Frontal cortex (tissue), 4 donors: ENCODE measurements at places on chromosomes 5 and 9.
A peak's percentile ranks its signal among the peaks of the same experiment; 100 is the strongest.

DNA sequence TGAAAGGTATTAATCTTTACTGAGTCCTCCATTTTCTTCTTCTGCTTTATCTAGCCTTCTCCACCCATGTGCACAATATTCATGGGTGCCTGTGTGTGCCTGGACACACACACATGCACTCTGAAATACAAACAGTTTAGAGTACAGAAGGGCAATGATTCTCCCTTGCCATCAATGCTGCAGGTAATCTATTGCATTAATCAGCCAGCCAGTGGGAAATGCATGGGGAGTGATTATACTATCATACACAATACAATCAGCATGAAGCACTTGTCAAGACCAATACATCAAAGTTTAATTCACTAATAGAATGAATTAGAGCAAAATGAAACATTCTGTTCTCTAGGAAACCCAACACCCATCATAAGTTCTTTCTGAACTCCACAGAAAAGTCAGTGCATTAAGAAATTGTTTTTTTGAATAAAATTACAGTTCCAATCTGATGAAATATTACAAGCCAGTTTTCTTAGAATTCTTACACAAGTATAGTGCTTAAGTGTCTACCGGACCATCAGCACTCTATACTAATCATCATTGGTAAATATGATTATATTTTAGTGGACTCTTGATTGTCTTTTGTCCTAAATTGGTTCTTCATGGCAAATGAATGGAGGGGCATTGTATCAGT is 172.2 kb downstream of the ZSWIM6 start:
- DNase-seq, result no peak

- DNase-seq, result no peak
These were observed 12.4 kb downstream of the CCDC187 start for GRCh38 chr9:136291306-136292025.

DNA sequence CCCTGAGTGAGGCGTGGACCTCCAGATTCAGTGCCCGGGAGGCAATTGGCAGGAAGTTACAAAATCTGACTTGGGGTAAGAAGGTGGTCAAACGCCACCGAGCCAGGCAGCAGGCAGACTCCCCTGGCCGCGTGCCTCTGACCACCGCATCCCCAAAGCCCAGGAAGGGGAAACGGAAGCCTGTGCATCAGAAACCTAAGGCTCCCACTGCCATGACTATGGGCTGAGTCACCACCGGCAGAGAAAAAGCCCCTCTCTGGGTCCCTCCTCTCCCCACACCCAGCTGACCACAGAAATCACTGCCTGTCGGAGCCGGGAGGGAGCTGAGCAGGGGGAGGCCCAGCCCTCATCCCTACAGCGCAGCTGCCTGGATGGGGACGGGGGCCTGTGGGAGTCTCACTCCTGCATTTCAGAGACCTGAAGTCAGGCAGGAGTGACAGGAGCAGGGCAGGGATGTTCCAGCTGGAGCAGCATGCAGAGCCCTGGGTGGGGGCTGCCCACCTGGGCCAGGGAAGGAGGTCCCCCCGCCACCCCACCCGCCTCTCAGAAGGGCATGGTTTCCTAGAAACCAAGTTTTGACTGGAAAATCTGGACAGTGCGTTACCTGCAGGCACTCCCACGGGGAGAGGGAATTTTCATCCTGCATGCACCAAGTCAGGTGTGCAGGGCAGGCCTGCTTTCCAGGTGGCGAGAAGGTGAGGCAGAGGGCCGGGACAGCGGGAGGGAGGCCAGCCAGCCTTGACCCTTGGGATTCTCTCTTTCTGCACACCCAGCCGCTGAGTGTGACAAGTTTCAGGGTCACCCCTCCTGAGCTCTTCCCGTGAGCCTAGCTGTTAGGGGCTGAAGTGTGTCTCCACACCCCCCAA is 68.2 kb downstream of the LRSAM1 start:
- DNase-seq, result no peak

DNA sequence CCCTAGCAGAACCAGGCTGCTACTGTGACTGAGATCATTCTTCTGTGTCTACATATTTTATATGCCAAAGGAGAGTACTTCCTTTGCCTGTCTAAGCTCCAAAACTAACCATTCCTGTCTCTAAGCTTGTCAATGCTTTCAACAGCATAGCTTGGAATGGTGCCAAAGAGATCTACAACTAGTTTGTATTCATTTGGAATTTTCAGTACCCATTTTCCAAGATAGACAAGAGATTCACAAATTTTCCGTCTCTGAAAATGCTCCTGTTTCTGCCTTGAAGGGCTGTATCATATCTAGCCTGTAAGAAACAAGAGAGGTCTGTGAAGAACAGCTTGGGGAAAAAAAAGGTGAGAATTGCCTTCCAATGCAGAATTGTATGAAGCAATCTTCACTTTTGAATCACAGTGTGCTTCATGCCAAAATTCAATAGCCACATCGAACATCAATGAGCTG is 334.4 kb upstream of the ACTBL2 start:
- no peak for DNase-seq

- DNase-seq, result no peak
These were observed 2.9 kb upstream of the SLC4A9 start for GRCh38 chr5:140356853-140357725.

DNA sequence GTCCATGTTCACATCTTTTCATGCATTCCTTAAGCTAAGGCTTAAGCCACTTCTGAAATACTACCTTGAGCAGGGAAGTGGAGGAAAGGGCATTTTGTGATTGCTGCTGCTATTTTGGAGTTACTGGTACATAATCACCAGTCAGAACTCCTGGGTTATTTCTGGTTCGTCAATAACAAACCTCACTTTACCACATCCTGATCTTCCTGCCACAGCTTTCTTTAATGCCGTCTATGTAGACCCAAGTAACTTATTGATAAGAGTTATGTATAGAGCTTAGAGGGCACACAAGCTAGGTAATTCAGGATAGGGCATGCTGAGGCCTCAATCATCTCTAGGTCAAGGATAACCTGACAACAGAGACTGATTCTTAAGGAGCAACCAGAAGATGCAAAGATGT is 120.7 kb downstream of the DOCK8 start:
- no peak for DNase-seq

DNA sequence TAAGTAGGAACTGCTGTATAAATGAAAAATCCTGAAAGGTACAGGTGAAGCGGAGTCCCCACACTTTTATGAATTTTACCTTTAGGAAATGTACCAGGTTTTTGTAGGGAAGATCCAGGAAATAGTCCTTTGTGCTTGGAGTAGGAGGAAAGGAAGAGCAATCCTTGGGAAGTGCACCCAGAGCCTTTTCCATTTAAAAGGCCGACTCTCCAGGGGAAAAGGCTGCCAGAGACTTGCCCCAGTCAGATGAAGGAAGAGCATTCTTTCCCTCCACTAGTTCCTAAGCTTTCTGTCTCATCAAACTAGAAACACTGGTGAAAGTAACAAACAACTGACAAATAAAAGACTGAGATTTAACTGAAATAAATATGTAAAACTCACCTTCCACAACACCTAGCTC is 779.4 kb upstream of the CDH6 start:
- no peak for DNase-seq

- DNase-seq, result peak; percentile 76
These were observed 948 bp upstream of the FAM53C start for GRCh38 chr5:138336952-138337684.

GRCh38 chr9:97752274-97752673 is 55.1 kb upstream of the XPA start:
- DNase-seq, result no peak

DNA sequence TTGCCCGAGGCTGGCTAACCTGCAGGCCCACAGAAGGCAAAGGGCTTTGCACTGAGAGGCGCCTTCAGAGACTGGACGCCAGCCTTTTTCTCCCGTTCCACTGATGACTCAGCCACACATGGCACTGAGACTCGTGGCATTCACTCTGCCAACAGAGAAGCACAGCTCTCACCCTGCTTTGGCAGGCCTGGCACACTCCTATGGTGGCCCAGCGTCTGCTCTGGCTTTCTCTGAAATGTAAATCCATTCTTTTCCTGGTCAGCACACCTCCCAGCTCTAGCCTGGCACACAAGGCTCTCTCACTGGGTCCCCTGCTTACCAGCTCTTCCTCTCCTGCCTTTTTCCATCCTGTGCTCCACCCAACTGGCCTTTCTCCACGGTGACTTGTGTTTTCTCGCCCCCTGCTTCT is 5.9 kb upstream of the MELK start:
- DNase-seq, result peak; percentile 57

- no peak for DNase-seq
These were observed 1770.8 kb upstream of the CDH9 start for GRCh38 chr5:28808967-28809810.

- no peak for DNase-seq
These were observed 11.6 kb downstream of the NAIF1 start for GRCh38 chr9:128055344-128056040.

DNA sequence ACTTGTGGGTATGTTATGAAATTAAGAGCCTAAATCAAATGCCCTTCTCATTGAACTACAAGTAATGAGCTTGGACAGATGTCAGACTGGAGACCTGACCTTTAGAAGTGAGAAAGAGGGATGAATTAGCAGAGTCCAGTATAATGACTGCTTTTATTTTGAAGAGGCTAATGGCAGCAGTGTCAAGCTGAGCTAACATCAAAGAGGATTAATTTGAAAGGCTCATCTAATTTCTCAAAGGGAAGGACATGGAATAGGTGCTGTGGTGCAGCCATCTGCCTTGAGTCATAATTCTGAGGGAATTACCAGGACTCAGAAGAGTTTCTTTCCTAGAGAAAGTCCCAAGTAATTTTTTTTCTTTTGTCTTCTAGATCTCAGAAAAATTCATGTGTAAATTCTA is 57.6 kb downstream of the FAM81B start:
- DNase-seq, result no peak

DNA sequence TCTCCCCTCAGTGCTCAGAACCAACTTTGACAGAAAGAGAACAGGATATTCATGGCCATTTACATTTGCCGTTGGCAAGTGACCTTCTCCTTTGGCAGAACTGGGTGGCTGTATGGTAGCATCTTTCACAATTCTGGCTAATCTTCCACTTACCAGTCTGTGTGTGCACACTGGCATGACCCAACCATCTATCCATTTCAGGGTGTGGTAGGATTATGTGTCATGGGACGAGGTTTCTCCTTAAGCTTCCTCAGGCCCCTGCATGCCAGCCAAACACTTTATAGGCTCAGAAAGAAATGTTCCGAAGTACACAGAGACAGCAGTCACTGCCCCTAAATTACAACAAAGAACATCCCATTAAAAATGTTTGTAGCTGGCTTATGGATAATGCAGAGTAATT is 497.1 kb downstream of the NFIB start:
- no peak for DNase-seq

DNA sequence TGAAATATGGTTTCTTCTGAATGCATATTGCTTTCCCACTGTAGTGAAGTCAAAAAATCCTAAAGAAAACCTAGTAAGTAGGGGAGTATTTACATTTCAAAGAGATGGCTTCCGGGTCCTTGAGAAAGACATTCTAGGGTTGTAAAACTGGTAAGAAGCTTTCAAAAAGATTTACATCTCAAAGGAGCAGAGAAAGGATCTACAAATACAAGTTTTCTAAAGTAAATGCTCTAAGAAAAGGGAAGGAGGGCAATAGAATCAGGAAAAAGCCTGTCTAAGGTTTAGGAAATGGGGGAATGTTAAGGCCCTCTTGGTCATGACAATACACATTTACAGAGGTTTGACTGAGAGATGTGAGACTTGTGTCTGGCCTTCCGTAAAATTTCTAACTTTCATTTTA is 16.7 kb upstream of the TRPC7 start:
- DNase-seq, result no peak

DNA sequence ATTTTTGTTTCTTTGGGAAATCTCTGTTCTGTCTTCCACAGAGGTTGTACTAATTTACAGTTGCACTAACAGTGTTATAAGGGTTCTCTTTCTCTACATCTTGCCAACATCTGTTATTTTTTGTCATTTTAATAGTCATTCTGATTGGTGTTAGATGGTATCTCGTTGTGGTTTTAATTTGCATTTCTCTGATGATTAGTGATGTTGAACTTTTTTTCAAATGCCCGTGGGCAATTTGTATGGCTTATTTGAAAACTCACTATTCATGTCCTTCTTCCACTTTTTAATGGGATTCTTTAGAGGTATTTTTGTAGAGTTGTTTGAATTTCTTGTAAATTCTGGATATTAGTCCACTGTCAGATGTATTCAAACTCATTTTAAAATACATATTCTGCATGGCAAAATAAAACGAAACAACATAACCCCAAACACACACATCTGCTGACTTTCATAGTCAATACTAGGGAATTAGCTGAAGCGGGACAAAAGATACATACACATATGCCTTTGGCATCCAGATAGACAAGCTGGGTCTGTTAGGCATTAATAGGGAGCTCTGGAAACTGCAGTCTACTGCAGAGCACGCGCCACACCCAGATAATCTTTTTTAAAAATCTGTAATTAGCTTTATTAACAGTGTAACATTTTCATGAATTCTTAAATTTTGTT is 5.8 kb upstream of the SPATA31C2 start:
- DNase-seq, result no peak

DNA sequence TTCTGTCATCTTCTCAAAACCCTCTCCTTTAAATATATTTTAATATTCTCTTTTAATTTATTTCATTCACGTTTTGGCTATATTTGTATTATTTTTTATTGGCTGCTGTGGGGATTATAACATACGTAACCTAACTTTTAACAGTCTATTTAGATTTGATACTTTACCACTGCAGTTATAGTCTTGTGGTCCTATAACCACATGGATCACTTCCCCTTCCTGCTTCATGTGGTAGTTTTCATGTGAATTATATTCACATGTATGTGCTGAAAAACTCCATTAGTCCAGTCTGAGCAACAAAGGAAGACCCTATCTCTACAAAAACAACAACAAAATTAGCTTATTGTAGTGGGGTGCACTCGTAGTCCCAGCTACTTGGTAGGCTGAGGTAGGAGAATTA is 34.3 kb downstream of the CENPP start:
- DNase-seq, result no peak

DNA sequence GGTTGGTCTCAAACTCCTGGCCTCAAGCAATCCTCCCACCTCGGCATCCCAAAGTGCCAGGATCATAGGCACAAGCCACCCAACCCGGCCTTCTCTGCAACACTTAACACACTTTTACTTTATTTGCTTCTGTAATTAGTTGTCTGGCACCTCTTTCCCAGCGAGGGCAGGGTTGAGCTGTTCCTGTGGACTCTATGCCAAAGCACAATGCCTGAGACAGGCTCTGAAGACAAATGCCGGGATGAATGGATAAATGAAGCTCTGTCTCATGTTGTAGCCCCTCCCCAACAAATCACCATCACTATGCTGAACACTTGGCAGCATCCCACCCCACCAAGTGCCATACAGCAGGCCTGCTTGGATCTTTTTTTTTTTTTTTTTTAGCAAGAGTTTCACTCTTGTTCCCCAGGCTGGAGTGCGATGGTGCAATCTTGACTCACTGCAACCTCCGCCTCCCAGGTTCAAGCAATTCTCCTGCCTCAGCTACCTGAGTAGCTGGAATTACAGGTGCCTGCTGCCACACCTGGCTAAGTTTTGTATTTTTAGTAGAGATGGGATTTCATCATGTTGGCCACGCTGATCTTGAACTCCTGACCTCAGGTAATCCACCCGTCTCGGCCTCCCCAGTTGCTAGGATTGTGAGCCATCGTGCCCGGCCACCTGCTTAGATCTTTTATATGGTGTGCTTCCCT is 21.3 kb downstream of the GPX3 start:
- no peak for DNase-seq

- DNase-seq, result no peak
These were observed 222.6 kb upstream of the GLRA1 start for GRCh38 chr5:152147286-152147685.

- DNase-seq, result peak; percentile 65
These were observed 2.0 kb downstream of the LARP1 start for GRCh38 chr5:154756868-154757813.

- no peak for DNase-seq
These were observed 13.4 kb downstream of the SLC44A1 start for GRCh38 chr9:105257809-105258208.
